ENCODE measurements at places on chromosomes 7 and 10.

DNA sequence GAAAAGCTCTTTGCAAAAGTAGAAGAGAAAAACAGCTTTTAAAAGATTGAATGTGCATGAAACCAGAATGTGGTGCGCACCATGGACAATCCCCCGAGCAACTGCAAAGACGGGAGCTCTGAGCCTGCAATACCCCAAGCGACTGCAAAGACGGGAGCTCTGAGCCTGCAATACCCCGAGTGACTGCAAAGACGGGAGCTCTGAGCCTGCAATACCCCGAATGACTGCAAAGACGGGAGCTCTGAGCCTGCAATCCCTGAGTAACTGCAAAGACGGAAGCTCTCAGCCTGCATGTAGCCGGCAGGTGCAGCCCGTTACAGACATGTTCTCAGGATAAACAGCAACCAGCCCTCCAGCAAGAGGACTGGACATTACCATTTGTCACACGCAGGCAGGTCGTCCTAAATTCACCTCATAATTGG, 6.2 kb downstream of the ZNF775 start:
- no peak overlapping the region for H3K27ac ChIP-seq
- no peak for DNase-seq
- no peaks in the 10 kb centered on the region for H3K36me3 ChIP-seq
- H3K4me3 ChIP-seq, result no peak overlapping the region
- peaks cover under 1% of the 10 kb centered on the region for H3K4me1 ChIP-seq

DNA sequence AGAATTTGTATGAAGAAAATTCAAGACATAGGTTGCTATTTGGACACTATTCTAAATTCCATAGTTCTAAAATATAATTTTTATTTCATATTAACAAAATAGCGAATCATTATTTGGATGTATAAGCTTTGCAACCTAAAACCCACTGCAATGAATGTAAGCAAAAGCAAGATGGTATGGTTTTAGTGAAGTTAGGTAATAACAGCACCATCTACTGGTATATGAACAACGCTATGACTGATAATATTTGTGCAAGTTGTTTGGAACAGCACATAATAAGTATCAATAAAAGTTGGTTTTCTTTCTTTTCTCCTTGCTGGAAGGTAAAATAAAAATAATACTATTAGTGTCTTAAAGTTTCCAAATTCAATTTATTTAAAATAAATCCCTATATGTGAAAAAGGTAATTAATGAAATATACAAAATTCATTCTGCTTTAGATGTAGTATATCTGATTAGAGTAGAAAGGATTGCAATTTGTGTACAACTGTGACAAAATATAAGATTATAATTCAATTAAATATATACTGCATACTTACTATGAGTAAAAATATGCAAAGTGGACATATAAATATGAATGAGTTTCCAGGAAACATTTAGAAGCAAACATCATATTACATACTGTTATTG, 79.0 kb upstream of the LSM8 start:
- no peaks in the 10 kb centered on the region for H3K36me3 ChIP-seq
- H3K4me1 ChIP-seq, result no peaks in the 10 kb centered on the region
- no peak for DNase-seq
- no peaks in the 10 kb centered on the region for H3K27me3 ChIP-seq
- H3K4me3 ChIP-seq, result no peak overlapping the region
- no peak overlapping the region for H3K27ac ChIP-seq

- H3K36me3 ChIP-seq, result no peaks in the 10 kb centered on the region
- peaks cover 24% of the 10 kb centered on the region for H3K4me1 ChIP-seq
- H3K27me3 ChIP-seq, result no peaks in the 10 kb centered on the region
Observed at GRCh38 chr10:29709484-29710002, 74.8 kb upstream of the SVIL start.

DNA sequence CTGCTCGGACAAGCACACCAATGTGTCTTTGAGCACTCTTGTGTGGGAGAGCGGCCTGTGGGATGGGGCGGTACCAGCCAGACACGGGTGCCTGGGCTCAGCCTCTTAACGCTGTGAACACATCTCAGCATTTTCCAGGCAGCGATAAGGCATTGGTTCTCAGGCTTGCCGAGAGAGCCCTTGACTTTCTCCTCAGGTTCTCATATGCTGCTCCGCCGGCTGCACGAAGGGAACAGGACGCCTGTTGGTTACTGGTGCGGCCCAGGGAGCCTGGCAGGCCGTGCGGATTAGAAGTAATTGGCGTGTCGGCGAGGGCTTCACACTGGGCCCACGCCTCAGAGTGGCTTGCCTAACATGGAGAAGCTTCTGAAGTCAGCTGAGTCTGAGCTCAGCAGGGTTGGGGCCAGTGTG, 456.7 kb upstream of the FOXK1 start:
- H3K27ac ChIP-seq, result peak overlapping the region; percentile 15
- H3K4me1 ChIP-seq, result peaks cover 5% of the 10 kb centered on the region
- H3K27me3 ChIP-seq, result no peaks in the 10 kb centered on the region
- H3K36me3 ChIP-seq, result no peaks in the 10 kb centered on the region
- H3K4me3 ChIP-seq, result no peak overlapping the region

DNA sequence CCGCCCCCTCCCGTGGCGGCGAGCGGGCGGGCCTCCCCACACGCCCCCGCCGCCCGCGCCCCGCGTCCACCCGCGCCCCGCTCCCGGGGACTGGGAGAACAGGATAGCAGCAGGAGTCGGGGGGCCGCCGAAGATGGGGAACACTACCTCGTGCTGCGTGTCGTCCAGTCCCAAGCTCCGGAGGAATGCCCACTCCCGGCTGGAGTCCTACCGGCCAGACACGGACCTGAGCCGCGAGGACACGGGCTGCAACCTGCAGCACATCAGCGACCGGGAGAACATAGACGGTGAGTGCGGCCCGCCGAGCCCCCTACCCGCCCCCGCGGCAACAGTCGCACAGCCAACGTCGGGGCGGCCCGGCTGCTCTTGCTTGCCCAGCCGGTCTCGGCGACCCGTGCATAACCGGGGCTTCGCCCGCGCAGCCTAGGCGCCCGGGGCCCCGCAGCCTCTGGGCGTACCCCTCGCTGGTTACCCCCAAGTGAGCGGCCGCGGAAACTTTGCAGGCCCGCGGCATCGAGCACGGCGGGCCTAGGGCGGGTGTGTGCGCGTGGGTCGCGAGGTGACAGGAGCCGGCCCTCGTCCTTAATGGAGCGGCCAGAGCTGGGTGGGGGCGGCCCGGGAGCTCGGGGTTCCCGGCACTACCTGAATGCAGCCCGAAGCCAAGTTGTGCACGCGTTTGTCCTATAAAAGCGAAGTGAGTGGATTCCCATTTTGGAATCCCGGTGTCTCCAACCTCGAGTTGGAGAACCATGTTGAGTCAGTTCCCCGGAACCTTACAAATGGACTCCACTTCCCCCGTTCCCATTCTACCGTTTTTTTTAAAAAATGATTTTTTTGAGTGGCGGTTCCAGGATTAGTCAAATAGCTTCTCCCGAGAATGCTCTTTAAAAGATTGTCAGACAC, 863 bp downstream of the CCNY start:
- peaks cover 57% of the 10 kb centered on the region for H3K4me1 ChIP-seq
- no peak overlapping the region for H3K27ac ChIP-seq
- H3K4me3 ChIP-seq, result peak overlapping the region; percentile 93
- peak; percentile 56 for DNase-seq
